ENCODE measurements at places on chromosomes 1 and 21.

DNA sequence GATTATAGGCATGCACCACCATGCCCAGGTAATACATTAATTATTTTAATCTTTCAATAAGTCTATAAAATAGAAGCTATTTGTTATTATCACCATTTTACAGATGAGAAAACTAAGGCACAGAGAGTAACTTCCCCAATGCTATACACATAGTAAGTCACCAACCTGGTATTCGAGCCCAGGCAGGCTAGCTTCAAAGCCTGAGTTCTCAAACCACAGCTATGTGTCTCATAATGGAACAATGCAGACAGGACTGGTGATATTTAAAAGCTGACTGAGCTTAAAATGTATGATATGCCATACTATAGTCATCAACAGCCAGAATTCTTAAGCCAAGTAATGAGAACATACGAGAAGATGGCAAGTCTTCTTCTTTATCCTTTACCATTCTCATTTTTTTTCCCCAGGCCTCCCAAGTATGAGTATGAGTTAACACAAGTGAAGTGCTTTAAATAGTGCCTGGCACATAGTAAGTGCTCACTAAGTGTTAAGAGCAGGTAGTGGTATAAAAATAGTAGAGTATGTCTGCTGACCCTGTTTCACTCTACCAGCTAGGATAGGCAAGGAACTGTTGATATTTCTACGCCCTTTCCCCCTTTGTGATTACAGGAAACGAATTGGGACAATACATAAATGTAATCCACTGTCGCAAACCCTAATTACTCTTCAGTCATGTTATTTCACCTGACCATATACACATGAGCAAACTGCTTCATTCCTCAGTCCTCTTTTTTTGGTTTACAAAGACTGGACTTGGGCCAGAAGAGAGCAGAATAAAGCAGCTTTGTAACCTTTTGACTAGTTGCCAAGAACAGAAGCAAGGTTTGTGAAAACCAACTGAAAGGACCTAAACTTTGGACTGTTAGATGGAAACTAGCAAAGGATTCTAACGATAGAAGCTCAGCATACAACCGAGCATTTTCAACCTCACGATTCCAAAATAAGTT lies 9.5 kb downstream of the EYA3 start:
- no peak for DNase-seq

GRCh38 chr1:63601912-63602311 lies 8.7 kb downstream of the PGM1 start:
- no peak for DNase-seq

GRCh38 chr1:51927029-51927428 lies 48.5 kb upstream of the NRDC start:
- no peak for DNase-seq

- DNase-seq, result no peak
Measured at GRCh38 chr1:109529881-109530456, 9.7 kb upstream of the GPR61 start.

DNA sequence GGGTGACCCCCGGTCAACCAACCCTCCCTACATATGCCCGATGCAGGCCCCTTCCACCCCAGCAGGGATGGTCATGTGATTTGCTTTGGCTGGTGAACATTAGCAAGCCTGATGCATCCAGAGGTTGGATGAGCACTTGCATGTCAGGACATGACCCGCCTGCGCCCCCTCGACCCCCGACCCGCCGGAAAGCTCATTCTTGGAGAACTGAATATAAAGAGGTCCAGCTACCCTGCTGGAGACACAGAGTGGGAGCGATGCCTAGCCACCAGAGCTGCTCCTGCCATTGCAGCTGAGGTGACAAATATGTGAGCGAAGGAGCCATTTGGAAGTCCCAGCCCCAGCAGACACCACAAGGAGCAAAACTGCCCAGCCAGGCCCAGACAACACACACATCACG lies 39.6 kb downstream of the COA6 start:
- no peak for DNase-seq

DNA sequence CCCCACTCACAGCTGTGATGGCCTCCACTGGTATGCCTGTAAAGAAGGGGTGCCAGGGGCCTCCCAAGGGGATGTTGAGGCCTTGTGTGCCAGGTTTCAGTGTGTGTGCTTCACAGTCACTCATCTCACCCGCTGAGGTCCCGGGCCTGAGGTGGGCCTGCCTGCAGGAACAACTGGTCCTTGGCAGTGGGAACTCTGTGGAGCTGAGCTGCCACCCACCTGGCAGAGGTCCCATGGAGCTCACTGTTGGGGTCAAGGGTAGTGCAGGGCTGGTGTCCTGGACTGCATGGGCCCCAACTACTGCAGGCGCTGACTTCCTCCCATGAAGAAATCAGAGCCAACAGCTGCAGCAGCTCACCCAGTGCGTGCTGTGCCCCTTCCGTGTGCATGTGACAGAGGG lies 17.3 kb upstream of the ZNF678 start:
- no peak for DNase-seq

DNA sequence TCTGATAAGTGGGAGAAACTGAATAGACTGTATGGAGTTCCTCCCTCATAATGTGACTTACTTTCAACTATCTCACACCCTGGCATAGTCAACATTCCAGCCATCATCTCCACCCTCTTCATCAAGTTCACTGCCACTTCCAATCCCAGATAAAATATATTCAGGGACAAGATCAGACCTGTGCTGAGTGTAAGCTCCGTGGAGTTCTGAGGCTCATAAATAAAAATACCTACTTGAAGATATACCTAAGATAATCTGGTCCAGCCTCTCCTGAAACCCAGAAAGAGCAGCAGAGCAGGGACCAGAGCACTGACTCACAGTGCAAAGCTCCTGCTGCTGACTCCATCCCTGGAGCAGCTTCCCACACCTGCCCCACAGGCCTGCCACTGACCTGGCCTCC lies 1.7 kb upstream of the LCE7A start:
- no peak for DNase-seq

DNA sequence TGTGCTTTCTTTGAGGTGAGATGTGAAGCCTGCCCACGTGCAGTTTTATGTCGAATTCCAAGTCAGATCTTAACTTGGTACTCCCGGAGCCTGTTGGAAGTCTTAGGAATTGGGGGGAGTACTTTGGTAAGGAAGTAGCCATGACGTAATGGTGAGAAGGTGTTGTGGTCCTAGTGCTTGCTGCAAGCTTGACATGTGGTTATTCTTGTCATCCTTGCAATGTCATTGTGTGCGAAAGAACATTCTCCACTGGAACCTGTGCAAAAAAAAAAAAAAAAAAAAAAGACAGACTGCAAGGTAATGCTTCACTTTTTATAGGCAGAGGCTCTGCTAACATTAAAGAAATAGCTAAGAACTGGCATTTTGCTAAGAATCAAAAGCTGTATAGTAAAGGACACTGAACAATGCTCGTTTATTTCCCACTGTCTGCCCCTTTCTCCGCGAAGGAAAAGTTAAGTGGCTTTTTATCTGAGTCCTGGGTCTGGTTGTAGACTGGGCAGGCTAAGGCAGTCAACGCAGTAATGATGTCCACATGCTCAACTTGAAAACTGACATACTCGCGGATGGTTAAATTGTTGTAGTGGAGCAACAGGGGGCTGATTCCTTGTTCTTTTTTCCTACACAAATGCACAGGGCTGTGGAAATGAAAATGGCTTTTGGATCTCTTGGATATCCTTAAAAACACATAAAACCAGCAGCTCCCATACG lies 2.1 kb downstream of the KAZN start:
- no peak for DNase-seq

DNA sequence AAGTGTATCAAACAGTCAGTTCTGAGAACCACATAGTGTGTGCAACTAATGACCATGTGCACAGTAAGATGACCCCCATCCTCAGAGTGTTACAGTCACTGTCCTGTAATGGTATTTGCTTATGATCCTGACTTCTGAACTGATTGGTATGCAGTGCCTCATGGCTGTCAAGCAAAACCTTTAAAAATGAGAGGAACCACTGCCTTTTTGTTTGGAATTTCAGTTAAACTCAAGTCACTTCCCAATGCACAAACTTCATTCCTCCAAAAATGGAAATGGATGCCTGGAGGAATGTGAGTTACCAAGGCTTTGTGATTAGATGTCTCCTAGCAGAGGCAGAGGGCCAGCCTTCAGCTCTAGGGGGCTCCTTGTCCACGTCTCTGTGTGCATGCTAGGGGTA lies 10.5 kb downstream of the C1orf198 start:
- no peak for DNase-seq

DNA sequence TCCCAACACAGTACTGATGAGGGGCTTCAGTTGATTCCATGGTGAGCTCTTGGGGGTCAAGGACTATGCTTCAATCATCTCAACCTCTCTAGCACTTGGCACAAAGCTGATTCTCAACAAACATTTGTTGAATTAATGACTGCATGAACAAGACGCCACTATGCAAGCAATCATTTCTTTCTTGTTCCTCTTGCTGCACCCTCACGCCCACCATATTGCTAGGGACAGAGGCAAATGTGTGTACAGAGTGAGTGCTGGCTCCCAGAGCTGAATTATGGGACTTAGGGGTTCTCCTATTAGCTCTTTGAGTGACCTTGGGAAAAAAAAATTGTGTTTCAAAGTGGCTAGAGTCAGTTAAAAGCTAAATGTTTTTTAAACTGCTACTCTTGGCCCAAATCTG lies 2.5 kb downstream of the ADAR start:
- DNase-seq, result no peak

GRCh38 chr1:234556245-234556943 lies 53.6 kb downstream of the IRF2BP2 start:
- no peak for DNase-seq

GRCh38 chr1:77406661-77407060 lies 124.8 kb downstream of the AK5 start:
- DNase-seq, result no peak

- DNase-seq, result no peak
Measured at GRCh38 chr1:71589005-71589404, 508.2 kb upstream of the ZRANB2 start.

DNA sequence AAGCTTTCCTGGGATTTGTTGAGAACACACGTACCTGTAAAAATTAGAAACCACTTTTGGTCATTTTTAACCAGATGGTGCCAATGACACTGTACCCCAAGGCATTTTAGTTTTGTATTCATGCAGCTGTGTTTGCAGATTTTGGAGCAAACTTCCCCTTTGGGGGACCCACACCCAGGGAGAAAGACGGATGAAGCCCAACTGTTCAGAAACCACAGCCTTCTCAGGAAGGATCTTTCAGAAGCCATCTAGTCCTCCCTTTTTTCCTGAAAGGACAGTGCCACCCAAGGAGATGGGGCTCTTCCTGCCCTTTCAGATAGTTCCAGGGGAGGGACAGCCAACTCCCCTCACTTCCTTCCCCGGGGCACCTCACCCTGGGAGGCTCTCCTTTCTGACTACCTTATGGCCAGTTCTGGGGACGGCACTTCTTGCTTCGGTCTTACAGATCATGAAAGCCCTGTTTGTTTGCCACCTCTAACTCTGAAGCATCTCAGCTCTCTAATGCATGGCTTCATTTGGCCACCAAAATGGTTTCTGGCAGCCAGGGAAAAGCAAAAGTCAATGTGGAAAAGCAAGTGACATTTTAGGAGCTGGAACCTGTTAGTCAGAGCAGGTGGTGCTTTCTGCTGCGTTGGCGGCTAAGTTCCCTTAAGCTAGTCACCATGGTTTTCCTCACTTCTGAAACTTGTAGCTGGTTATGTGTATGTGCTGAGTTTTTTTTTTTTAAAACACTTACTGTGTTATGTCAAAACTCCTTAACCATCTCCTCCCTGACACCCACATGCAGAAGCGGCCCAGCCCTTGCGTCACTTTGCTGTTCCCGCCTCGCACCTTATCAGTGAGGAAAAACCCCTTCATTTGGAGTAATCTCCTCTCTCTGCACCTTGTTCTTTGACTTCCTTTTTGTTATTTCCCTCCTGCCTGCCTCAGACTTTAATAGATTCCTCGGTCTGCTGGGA lies 10.1 kb downstream of the TMCC2 start:
- no peak for DNase-seq

DNA sequence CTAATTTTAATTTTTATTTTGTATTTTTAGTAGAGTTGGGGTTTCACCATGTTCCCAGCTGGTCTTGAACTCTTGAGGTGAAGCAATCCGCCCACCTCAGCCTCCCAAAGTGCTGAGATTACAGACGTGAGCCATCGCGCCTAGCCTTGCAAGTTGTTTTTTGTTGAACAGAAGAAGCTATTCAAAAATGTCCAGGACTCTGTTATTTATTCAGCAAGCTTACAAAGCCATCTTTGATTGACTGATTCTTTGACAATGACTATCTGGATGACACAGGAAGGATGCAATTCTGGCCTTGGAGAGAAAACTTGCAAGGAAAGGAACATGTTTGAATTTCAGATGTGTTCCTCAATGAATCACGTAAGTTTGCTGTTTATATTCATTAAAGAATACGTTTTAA lies 63.5 kb downstream of the MAP3K7CL start:
- DNase-seq, result no peak

- no peak for DNase-seq
Measured at GRCh38 chr1:11272544-11272831, 510 bp upstream of the UBIAD1 start.

- DNase-seq, result no peak
Measured at GRCh38 chr1:203791498-203791897, 3.9 kb upstream of the ZBED6 start.

GRCh38 chr1:203477748-203478147 lies 2.1 kb downstream of the PRELP start:
- DNase-seq, result no peak

- no peak for DNase-seq
Measured at GRCh38 chr1:2228157-2228594, at the start of gene SKI. SKI (plus strand) TSS chr1:2228319; CDS start chr1:2228767, 448 bp downstream.

GRCh38 chr21:37815893-37816292 lies 100.4 kb downstream of the KCNJ6 start:
- DNase-seq, result no peak

- DNase-seq, result peak; percentile 64
Measured at GRCh38 chr1:18581420-18581880, 49.2 kb upstream of the PAX7 start.

DNA sequence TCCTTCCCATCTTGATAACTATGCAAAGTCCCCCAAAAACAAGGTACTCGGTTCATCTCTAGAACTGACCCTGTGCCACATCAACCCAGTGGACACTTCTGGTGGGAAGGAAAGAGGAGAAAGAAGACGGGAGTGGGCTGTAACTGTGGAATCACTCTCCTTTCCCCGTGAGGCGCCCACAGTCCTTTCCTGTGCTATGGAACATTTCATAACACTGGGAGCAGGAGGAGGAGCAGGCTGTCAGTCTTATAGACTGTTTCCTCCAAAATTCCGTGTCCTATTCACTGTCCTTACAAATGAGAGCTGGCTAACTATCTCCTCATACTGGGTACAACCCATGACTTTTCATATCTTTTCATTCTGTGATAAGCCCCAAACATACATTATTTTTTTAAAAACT lies 40.7 kb downstream of the PLEKHA6 start:
- DNase-seq, result no peak

DNA sequence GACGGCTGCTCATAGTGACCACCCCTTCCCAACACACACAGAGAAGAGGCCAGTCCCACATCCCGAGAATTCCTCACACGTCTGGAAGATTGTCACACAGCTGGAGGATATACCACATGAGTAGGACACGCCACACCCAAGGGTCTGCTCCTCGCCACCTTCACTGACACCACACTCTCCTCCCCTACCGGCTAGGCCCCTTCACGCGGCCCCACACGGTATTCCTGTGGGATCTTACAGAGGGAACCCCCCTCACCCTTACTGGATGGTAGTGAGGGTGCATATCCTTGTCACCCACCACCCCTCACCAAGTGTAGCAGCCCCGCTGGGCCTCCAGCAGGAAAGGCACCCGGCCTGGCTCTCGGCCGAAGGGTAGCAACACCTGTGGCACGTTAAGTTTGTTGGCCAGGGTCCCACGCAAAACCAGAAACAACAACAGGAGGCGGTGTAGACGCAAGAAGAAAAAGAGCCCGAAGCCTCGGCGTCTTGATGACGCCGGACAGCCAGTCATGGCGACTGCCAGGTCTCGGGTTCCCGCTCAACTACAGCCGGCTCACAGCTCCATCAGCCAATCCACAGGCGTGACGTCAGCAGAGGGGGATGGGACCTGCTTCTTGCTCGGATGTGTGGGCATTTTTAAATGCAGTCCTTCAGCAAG lies at the start of gene NUP210L:
NUP210L (minus strand) TSS at position 540 of the 658 bp plus-strand sequence.
- peak; percentile 83 for DNase-seq
